ENCODE measurements at places on chromosomes 7 and 10.

DNA sequence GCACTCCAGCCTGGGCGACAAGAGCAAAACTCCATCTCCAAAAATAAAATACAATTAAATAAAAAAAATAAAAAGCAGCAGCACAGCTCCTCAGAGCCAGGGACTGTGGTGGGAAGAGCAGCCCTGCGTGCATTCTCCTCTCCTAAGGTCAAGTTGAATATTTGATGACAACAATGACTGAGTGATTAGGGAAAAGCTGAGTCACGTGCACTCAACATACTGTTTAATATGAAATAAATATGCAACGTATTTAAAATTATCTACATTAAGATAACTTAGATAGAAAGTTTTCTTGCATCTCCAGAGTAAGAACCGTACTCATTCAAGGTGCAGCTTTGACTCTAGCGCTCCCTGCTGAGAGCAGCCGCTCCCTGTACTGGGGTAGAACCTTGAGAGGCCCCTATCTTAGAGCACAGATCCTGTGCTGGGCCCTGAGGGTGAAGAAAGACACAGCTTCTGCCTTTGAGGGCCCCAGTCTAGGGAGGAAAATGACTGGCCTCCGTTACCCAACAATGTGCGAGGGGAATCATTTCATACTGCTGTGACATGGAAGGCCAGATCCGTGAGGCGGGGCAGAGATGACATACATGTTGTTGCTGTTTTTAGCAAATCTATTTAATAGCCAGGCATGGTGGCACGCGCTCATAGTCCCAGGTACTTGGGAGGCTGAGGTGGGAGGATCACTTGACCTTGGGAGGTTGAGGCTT is 81.1 kb downstream of the SVIL start:
- DNase-seq, result no peak

- DNase-seq, result peak; percentile 64
Observed at GRCh38 chr7:74094224-74095101, 10.9 kb downstream of the LIMK1 start.

DNA sequence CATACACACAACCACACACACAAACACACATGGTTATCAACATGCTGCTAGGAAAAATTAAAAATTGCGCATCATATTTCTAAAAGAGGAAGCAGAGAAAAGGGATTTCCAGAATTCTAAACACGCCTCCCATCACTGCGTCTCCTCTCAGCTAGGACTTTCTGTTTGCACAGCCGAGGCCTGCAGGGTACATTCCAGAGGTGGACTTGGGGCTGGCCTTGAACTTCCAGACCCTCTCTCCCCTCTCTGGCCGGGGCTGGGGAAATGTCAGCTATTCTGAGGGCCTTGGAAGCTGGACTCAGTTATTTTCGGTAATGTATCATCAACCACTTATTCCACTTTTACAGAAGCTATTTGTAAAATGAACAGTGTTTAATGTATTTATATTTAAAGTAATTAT is 168.7 kb downstream of the GALNT17 start:
- DNase-seq, result no peak

- no peak for DNase-seq
Observed at GRCh38 chr7:44401692-44402091, 76.3 kb upstream of the CAMK2B start.

GRCh38 chr7:92657391-92657790 is 67.2 kb upstream of the FAM133B start:
- no peak for DNase-seq

GRCh38 chr10:119401671-119402395 is 140.7 kb downstream of the RGS10 start:
- no peak for DNase-seq

Measured in stimulated activated CD4-positive, alpha-beta T cell treated with anti-CD3 and anti-CD28 coated beads, Interleukin-2, amount 100 ng/mL, for 4 hours (primary cell).